Psoas muscle (tissue), 8 donors: ENCODE measurements at places on chromosomes 12 and 14.

- no peak overlapping the region for H3K27ac ChIP-seq
- no peaks in the 10 kb centered on the region for H3K4me1 ChIP-seq
- H3K27me3 ChIP-seq, result no peaks in the 10 kb centered on the region
- no peak overlapping the region for H3K4me3 ChIP-seq
These were observed 14.7 kb upstream of the TRIM9 start for GRCh38 chr14:51109651-51110050.

GRCh38 chr14:98958048-98958631 is 313.9 kb downstream of the BCL11B start:
- H3K36me3 ChIP-seq, result no peaks in the 10 kb centered on the region
- no peaks in the 10 kb centered on the region for H3K4me1 ChIP-seq
- DNase-seq, result no peak
- no peaks in the 10 kb centered on the region for H3K27me3 ChIP-seq
- H3K4me3 ChIP-seq, result no peak overlapping the region
- H3K27ac ChIP-seq, result no peak overlapping the region

DNA sequence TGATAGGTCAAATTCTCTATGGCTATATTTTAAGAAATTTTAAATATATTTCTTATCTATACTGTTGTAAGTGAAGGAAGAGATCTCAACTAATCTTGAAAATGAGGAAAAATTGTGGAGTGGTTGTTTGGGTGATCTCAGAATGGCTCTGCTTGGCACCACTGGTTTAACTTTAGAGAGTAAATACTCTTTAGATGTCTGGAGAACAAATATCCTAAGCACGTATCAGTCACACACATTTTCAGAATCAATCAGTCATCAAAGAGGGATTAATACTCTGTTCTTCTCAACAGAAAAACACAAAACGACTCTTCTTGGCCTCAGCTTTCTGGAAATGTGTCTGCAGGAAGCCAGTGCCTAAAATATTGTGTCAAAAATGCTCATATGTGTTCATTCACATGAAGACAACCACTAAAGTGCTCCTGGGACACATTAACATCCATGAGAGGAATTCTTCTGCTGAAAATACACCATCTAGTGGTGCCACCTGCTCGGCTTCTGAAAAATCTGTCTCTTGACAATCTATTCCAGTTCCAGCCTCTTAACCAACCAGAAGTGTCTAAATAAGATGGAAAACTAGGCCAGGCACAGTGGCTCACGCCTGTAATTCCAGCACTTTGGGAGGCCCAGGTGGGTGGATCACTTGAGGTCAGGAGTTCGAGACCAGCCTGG is 81.1 kb upstream of the CCDC198 start:
- no peaks in the 10 kb centered on the region for H3K27me3 ChIP-seq
- H3K27ac ChIP-seq, result no peak overlapping the region
- H3K4me3 ChIP-seq, result no peak overlapping the region

- H3K27me3 ChIP-seq, result no peaks in the 10 kb centered on the region
- H3K4me3 ChIP-seq, result no peak overlapping the region
- no peak for DNase-seq
- no peak overlapping the region for H3K27ac ChIP-seq
These were observed 377.2 kb upstream of the PDE3A start for GRCh38 chr12:19991146-19991545.

GRCh38 chr14:50320283-50320682 is 8.2 kb downstream of the DMAC2L start:
- no peak overlapping the region for H3K4me3 ChIP-seq
- no peak for DNase-seq
- H3K27ac ChIP-seq, result peak overlapping the region; percentile 57
- peaks cover 25% of the 10 kb centered on the region for H3K36me3 ChIP-seq

DNA sequence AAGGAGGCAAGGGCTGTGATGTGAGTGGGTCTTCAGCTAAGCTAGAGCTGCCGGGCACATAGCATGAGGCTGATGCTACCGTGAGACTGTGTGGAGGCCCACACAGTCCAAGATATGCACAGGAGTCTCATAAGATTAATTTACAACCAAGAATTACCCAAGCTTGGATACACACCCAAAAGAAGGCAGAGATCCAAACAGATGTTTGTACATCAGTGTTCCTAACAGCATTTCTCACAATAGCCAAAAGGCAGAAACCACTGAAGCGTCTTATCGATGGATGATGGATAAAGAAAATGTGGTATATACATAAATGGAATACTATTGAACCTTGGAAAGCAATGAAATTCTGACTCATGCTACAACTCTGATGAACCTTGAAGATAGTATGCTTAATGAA is 40.8 kb upstream of the RIC8B start:
- DNase-seq, result no peak
- no peaks in the 10 kb centered on the region for H3K4me1 ChIP-seq
- no peak overlapping the region for H3K27ac ChIP-seq

- no peaks in the 10 kb centered on the region for H3K4me1 ChIP-seq
- no peaks in the 10 kb centered on the region for H3K36me3 ChIP-seq
- H3K27me3 ChIP-seq, result no peaks in the 10 kb centered on the region
These were observed 226.8 kb downstream of the C12orf42 start for GRCh38 chr12:103268831-103269514.

- no peak overlapping the region for H3K27ac ChIP-seq
- H3K4me3 ChIP-seq, result no peak overlapping the region
- no peaks in the 10 kb centered on the region for H3K36me3 ChIP-seq
- H3K4me1 ChIP-seq, result peaks cover 9% of the 10 kb centered on the region
These were observed 4.5 kb downstream of the AJUBA start for GRCh38 chr14:22977684-22978486.

GRCh38 chr12:6869049-6870021 is 2.0 kb downstream of the TPI1 start:
- no peaks in the 10 kb centered on the region for H3K27me3 ChIP-seq
- peak; percentile 85 for DNase-seq
- peak overlapping the region; percentile 97 for H3K27ac ChIP-seq
- H3K4me3 ChIP-seq, result peak overlapping the region; percentile 94
- peaks cover 35% of the 10 kb centered on the region for H3K4me1 ChIP-seq

GRCh38 chr12:2722806-2723205 is 72.0 kb upstream of the FKBP4 start:
- no peaks in the 10 kb centered on the region for H3K27me3 ChIP-seq
- H3K36me3 ChIP-seq, result no peaks in the 10 kb centered on the region
- H3K27ac ChIP-seq, result no peak overlapping the region
- no peaks in the 10 kb centered on the region for H3K4me1 ChIP-seq
- H3K4me3 ChIP-seq, result no peak overlapping the region
- no peak for DNase-seq

DNA sequence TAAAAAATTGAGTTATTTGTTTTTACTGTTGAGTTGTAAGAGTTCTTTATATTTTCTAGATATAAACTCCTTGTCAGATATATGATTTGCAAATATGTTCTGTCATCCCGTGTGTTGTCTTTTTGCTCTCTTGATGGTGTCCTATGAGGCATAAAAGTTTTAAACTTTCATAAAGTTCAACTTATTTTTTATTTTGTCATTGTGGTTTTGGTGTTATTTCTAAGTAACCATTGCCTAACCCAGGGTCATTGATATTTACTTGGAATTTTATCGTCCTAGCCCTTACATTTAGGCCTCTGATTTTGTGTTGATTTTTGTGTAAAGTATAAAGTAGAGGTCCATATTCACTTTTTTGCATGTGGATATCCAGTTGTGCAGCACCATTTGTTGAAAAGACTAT is 63.1 kb downstream of the SRGAP1 start:
- H3K36me3 ChIP-seq, result no peaks in the 10 kb centered on the region
- no peak for DNase-seq
- H3K27me3 ChIP-seq, result no peaks in the 10 kb centered on the region

- H3K27ac ChIP-seq, result no peak overlapping the region
- peaks cover 1% of the 10 kb centered on the region for H3K27me3 ChIP-seq
- H3K4me1 ChIP-seq, result no peaks in the 10 kb centered on the region
- H3K36me3 ChIP-seq, result no peaks in the 10 kb centered on the region
These were observed 6.2 kb upstream of the KRT2 start for GRCh38 chr12:52658196-52658595.

DNA sequence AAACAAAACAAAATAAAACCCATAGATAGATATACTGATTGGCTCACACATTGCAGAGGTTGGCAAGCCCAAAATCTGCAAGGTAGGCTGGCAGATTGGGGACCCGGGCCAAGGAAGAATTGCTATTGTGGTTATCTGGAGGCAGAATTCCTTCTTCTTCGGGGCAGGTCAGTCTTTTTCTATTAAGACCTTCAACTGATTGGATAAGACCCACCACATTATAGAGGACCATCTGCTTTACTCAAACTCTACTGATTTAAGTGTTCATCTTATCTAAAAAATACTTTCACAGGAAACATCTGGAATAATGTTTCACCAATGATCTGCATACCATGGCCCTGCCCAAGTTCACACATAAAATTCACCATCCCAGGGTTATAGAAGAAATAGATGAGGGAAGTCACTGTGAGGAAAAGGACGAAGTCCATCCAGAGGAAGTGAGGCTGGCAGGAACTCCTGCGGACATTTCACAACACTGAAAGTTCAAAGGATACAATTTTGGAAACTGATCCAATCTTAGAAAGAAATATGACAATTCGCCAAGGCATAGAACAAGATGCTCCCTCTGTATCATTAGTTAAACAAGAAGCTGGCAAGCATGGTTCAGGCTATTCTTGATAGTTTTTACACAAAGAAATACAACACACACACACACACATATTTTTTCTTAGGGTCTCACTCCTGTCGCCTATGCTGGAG is 127.6 kb upstream of the MED13L start:
- peaks cover 8% of the 10 kb centered on the region for H3K4me1 ChIP-seq
- H3K27ac ChIP-seq, result no peak overlapping the region

DNA sequence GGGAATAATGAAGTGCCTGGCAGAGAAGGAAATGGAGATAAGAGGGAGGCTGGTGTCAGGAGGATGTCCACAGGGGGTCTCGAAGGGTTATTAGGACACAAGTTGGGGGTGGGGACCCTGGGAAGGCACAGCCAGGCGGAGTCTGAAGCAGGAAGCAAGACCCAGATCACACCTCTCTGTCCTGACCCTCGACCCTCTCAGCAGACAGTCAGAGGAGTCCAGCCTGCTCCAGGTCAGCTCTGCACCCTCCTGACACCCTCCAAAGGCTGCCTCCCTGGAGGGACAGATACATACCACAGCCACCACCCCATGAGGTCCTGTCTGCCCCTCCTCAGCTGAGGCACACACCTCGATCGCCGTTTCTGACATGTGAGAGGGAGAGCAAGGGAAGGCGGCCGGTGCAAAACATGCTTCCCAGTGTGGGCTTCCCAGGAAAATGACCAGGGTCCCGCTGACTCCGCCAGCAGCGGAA is 9.0 kb downstream of the BCL11B start:
- no peaks in the 10 kb centered on the region for H3K4me1 ChIP-seq
- no peak for DNase-seq
- peaks cover 40% of the 10 kb centered on the region for H3K27me3 ChIP-seq
- H3K4me3 ChIP-seq, result no peak overlapping the region

DNA sequence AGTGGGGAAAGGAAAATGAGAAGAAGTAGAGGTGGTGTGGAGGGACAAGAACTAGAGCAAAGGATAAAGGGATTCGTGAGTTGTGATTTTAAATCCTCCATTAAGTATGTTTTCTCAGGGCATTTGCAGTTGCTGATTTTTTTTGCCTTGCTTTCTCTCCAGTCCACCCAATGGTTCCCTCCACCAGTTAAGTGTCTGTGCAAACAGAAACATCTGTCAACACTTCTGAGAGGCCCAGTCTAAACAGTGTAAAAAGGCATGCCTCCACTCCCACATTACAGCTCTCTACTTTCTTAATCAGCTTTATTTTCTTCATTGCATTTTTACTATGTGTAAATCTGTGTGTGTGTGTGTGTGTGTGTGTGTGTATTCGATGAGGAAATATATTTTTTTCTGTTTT is 141.2 kb downstream of the PPFIA2 start:
- H3K4me3 ChIP-seq, result no peak overlapping the region
- no peaks in the 10 kb centered on the region for H3K4me1 ChIP-seq
- no peak overlapping the region for H3K27ac ChIP-seq
- H3K27me3 ChIP-seq, result no peaks in the 10 kb centered on the region

DNA sequence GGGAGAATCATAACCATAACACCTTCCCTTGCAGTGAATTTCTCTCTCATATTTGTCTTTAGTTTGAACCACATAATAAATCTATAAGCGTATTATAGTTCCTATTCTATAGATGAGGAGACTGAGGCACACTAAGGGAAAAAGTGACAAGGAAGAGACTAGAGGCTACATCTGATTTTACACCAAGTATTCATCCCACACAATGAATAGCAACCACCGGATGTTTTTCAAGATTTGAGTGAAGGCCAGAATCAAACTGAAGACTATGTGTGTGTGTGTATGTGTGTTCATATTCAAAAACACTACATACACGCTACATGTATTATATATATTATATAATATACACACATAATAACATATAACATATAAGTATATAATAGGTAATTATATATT is 4.7 kb downstream of the ASB2 start:
- peaks cover 45% of the 10 kb centered on the region for H3K4me1 ChIP-seq
- H3K27ac ChIP-seq, result peak overlapping the region; percentile 98
- H3K27me3 ChIP-seq, result no peaks in the 10 kb centered on the region
- peak overlapping the region; percentile 83 for H3K4me3 ChIP-seq
- H3K36me3 ChIP-seq, result no peaks in the 10 kb centered on the region

- no peaks in the 10 kb centered on the region for H3K4me1 ChIP-seq
- H3K27ac ChIP-seq, result no peak overlapping the region
- no peak overlapping the region for H3K4me3 ChIP-seq
- DNase-seq, result no peak
- H3K36me3 ChIP-seq, result no peaks in the 10 kb centered on the region
- H3K27me3 ChIP-seq, result no peaks in the 10 kb centered on the region
These were observed 42.2 kb downstream of the CDKL1 start for GRCh38 chr14:50354527-50354926.

DNA sequence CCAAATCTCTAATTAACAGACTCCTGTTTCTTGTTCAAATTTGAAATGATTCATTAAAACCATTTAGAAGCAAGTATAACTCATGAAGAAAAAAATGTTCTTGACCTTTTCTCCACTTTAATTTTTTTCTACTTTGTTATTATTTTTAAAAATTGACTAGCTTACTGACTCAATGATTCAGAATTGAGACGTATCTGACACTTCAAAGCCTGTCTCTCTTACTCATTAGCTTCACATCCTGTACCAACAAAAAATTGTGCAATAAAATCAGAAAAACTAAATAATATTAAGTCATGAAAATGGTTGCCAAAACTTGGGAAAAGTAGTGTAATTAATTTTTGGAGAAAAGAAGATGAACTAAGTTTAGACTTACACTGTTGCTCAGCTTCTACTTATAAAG is 331.2 kb downstream of the SLC16A7 start:
- no peak overlapping the region for H3K4me3 ChIP-seq
- H3K27me3 ChIP-seq, result no peaks in the 10 kb centered on the region
